ENCODE measurements at places on chromosomes 4 and X. TPM values are rescaled to one million over a fixed set of nuclear protein-coding genes. Genes with fewer than 3 reads are reported as not detected.

The IL15 gene
- total RNA-seq, result 2.9 TPM

The GUCY1A1 gene
- 82.5 TPM for total RNA-seq

The GLA gene
- total RNA-seq, result 20.5 TPM

The CXCL11 gene
- not detected for total RNA-seq

The CYP4V2 gene
- total RNA-seq, result 34.7 TPM

The FABP2 gene
- not detected for total RNA-seq

The SLC25A31 gene
- not detected for total RNA-seq

The NPY1R gene
- 6.0 TPM for total RNA-seq

The KLB gene
- total RNA-seq, result 0.28 TPM

The CCSER1 gene
- 9.8 TPM for total RNA-seq

The SUPT20HL1 gene
- not detected for total RNA-seq

The SPATA18 gene
- total RNA-seq, result 2.1 TPM

The CLDN22 gene
- not detected for total RNA-seq

The IRAK1 gene
- total RNA-seq, result 42.7 TPM

The DMRTC1 gene
- not detected for total RNA-seq

The CT55 gene
- not detected for total RNA-seq

The ZNF732 gene
- total RNA-seq, result not detected

The DRD5 gene
- total RNA-seq, result not detected

The SSX2B gene
- not detected for total RNA-seq

The SLC10A4 gene
- not detected for total RNA-seq

The SNCA gene
- total RNA-seq, result 13.2 TPM

The MAML3 gene
- total RNA-seq, result 4.2 TPM

The PAGE1 gene
- total RNA-seq, result not detected

The SLC4A4 gene
- 23.3 TPM for total RNA-seq

The CXCL6 gene
- 0.92 TPM for total RNA-seq

The BCAP31 gene
- 143 TPM for total RNA-seq

The ACSL1 gene
- total RNA-seq, result 95.8 TPM

The ARL9 gene
- not detected for total RNA-seq

The CENPVL1 gene
- total RNA-seq, result not detected

The RTL3 gene
- not detected for total RNA-seq

The ESX1 gene
- not detected for total RNA-seq

The BRS3 gene
- not detected for total RNA-seq

The TRIM60 gene
- total RNA-seq, result not detected

The GABRQ gene
- not detected for total RNA-seq

The SRPX gene
- 146 TPM for total RNA-seq

The CSAG3 gene
- total RNA-seq, result not detected

The PAGE4 gene
- not detected for total RNA-seq

The HAND2 gene
- 131 TPM for total RNA-seq

The LRAT gene
- 0.06 TPM for total RNA-seq

The MAGEA10 gene
- total RNA-seq, result not detected

The PABPC1L2A gene
- total RNA-seq, result not detected

The ERAS gene
- not detected for total RNA-seq

The CABS1 gene
- total RNA-seq, result not detected

The NSUN7 gene
- total RNA-seq, result 4.2 TPM

The ARHGEF9 gene
- total RNA-seq, result 84.1 TPM

The IL9R gene
- not detected for total RNA-seq

The SPARCL1 gene
- total RNA-seq, result 345 TPM

The BEX1 gene
- 10.6 TPM for total RNA-seq

The CLRN2 gene
- total RNA-seq, result not detected

The AKAP14 gene
- total RNA-seq, result not detected

The POLN gene
- total RNA-seq, result 5.9 TPM

The LDB2 gene
- total RNA-seq, result 66.8 TPM

The HNRNPDL gene
- 89.5 TPM for total RNA-seq

The EVC2 gene
- total RNA-seq, result 3.5 TPM

The FAM53A gene
- total RNA-seq, result 1.6 TPM

All from right cardiac atrium (tissue), 5 donors.